AML-193 (cell line): ENCODE measurements at places on chromosomes 2 and 18.

- DNase-seq = no peak
Observed at GRCh38 chr2:122136056-122136455, 380.6 kb downstream of the TSN start.

- DNase-seq = no peak
Observed at GRCh38 chr2:25570161-25570845, 103.1 kb downstream of the DTNB start.

DNA sequence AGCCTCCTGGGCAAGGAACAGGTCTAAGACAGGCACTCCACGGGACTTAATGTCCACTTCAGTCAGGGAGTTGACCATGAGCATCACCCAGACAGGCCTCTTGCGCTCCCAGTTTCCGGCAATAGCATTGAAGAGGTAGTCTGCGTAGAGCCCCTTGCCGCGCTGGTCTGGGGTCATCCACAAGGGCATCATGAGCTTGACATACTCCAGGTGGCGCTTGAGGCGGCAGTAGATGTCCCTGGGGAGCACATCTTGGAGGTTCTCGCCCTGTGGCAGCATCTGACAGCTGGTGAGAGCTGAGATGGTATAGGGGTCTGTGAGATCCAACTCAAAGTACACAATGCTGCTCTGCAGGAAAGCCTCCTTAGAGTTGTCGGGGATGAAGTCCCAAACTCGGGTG is 10.6 kb downstream of the TRABD2A start:
- no peak for DNase-seq

DNA sequence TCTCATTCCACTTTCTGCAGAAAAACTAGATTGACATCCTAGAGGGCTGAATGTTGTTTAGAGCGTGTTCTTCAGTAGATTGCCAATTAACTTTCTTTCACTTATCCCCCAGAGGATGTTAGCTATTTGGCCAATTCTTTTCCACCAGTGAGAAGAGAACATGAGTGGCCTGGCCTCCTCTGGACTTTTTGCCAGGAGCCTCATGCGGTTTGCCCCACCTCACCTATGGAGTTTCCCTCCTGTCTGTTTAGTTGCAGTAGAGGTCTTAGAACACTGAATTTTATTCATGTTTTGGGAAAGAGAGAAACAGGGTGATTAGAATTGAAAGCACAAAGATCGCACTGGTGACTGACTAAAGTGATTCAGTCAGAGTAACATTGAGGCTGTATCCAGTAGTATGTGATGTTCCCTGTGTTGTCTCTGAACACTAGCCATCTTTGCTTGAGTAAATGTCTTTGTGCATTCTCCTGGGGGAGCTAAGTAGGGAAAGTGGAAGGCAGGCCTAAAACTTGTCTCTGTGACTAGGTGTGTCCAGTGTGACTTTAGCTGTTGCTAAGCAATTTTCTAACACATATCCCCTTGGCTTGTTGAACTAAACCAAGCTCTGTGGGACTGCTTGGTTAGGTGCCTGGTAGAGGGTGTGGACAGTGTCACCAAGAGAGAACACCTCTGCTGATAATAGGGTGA is 34.0 kb downstream of the UGP2 start:
- no peak for DNase-seq

GRCh38 chr2:157260533-157261198 is 3.2 kb downstream of the GALNT5 start:
- DNase-seq = no peak

DNA sequence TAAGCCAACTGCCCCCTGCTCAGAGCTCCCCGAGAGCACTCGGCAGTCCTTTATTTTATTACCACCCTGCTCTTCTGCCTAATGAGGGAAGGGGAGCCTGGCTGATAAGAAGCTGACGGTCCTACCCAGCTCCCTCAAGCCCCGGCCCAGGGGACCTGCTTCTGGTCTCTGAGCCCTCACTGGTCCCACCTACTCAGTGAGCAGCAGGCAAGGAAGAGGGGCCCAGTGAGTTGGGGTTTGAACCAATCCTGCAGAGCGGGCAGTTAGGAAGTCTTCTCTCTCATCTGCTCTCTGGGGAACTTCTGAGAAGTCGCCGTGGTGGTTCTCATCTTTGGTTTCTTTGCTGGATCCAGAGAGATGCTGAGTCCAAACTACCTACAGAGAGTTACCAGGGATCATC is 218.9 kb downstream of the NDUFA10 start:
- DNase-seq = no peak

GRCh38 chr2:88620015-88620414 is 7.2 kb downstream of the EIF2AK3 start:
- DNase-seq = no peak

GRCh38 chr18:77250501-77250925 is 865 bp downstream of the GALR1 start:
- DNase-seq = no peak

- DNase-seq = no peak
Observed at GRCh38 chr2:189524746-189525145, 55.8 kb downstream of the SLC40A1 start.

DNA sequence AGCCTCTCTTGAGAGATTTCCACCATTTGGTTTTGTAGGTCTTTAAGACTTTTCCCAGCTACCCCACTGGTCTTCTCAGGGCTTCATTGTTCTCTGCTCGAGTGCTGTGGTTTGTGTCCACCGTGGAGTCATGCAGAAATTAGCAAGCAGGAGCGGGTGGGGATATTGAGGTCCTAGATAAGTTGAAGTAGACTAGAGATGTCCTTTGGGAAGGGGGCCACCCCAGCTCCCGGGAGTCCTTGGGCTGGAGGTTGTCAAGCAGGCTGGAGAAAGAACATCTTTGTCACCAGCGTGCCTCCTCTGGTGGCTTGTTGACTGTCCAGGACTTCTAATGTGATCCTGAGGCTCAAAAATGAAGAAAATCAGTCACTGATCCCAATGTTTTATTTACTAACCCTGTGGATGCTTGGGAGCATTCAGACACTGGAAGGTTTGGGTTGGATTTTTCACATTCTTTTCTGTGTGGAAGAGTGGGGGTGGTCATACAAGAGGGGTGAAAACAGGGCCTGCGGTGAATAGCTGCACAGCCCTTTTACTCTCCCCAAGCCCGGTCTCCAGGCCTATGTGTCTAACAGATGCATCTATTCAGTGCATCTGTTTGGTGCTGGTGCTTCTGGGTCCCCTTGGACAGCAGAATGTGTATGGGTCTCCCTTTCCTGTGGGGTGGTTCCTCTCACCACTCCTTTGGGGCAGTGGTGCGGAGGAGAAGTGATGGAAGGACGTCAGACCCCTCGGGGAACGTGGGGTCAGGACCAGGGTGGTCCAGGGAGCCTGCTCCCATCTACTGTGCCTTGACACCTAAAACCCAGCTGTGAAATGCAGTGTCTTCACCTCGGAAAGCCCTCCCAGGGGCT is 208.1 kb downstream of the KLHL29 start:
- no peak for DNase-seq

DNA sequence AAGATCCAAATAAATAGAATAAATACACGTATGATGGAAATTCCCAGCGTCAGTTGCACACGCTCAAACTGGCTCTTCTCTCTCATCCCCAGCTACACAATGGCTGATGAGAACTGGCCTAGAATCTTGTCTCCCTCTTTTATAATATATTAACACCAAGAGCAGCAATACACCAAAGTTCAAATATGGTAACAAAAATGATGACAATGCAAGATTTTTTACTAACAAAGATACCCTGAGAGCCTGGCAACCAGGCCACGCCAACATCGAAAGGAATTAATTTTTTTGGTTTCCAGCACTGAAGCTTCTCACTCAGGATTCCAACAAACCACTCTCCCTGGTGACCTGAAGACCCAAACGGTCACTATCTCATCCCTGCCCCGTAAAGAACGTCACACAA is 302.7 kb upstream of the ID2 start:
- no peak for DNase-seq

DNA sequence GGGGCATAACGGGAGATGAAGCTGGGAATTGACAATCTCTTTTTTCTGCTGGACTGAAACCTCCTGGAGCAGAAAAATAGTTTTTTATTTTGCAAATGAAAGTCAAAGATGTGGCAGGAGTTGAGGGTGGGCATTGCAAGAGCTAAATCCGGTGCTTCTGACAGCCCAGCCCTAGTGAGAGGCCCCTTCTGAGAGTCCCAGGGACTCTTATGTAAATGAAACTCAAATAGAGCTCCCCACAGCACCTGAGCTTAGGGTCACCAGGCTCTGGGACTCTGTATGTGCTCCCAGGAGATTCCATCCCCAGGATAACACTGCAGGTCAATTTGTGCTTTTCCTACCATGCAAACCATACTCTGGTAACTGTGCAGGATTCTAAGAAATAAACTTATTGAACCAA is 192.8 kb downstream of the ANKRD30B start:
- no peak for DNase-seq

DNA sequence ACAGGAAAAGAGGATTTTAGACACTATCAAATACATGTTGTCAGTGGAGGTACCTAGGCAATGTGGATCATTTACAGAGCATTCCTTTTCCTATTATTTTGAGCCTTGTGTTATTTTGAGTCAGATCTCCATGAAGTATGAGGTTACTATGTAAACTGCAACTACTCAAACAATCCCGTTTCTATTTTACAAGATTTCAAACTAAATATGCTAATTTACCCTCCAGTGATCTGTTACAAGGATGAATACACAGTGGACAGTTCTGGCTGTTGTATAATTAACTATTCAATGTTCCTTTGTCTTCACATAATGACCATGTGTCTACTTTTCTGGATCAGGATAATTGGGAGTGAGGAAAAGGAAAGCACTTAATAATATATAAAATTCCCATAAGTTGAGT is 4.6 kb downstream of the HOXD1 start:
- no peak for DNase-seq

GRCh38 chr2:69247583-69247982 is 139.4 kb downstream of the GFPT1 start:
- no peak for DNase-seq

GRCh38 chr2:240527153-240527750 is 30.5 kb downstream of the ANKMY1 start:
- no peak for DNase-seq

GRCh38 chr2:193228276-193228675 is 1033.5 kb upstream of the TMEFF2 start:
- DNase-seq = no peak

DNA sequence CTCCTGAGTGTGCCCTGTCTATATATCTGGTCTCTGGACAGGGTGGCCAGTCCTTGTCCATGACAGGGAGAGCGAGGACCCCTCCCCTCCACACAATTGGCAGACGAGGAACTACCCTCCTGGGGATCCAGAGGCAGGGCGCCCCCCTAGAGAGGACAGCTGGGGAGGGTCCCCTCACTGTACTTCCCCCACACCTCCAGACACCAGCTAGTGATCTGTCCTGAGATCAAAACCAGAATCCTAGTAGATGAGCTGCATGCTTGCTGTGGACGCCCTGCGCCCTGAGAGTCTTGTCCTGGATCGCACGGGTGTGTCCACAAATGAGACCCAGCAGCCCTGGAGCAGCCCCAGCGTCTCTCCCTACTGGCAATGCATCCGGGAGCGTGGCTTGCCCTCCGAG is 83.4 kb upstream of the PXDN start:
- DNase-seq = no peak

GRCh38 chr2:119242276-119243119 is 18.9 kb downstream of the STEAP3 start:
- no peak for DNase-seq

GRCh38 chr2:75324141-75324540 is 124.8 kb upstream of the TACR1 start:
- DNase-seq = no peak

DNA sequence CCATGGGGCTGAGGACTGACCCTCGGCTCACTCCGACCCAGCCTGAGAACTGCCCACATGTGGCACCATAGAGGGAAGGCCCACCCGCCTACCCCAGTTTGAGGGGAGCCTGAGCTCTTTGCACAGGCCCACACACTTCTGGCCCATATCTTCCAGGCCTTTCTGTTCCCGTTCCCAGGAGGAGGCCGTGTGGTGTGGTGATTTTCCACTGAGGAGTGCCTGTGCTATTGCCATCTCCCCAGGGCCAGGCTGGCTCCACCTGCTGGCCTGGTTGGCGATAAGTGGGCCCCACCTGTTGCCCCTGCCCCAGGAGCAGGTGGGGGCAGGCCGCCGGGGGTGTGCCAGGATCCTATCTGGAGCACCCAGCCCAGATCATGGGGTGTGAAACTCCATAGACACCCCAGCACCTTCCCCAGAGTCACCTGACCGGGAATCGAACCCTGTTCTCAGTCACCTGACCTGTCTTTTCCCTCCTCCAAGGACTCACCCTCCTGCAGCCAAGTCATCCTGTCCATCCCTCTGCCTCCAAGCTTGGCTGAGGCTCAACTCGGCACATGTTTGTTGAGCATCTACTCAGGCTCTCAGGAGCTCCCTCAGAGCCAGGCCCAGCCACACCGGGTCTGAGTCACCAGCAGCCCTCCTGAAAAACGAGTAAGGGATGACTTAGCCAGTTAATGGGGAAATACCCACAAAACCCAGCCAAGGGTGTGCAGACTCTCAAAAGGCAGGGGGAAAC is 120.1 kb downstream of the CYP26B1 start:
- no peak for DNase-seq

DNA sequence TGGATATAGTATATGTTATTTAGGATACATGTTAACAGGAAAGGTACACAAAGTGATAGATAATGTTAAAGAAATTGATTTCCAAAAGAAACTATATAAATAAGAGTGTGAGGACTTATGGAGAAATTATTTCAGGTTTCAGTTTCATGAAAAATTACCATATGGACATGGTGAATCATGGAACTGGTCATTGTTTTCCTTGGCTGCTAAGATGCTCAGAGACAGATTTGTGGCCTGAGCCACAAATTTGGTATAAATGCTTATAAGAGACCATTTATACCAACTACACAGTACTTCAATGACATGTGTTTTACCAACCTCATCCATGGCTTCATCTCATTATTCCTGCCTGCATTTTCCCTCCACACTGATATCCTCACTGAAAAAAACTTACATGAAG is 188.1 kb downstream of the FMNL2 start:
- DNase-seq = no peak

DNA sequence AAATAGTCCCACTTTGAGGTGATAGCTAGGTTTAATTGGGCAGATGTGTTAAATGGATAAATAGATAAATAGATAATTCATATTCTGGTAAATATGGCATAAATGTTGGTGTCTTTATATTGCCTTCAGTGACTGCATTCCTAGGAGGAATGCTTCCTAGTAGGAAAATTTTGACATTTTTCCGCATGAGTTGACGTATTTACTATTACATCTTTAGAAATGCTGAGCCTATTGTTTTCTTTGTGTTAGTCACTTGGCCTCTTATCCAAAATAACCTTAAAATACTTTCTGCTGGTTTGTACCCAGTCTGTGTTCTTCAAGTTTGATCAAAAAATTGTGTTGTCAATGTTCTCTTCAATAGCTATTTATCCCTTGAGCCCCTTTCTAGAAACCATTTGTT is 495.6 kb upstream of the ZEB2 start:
- no peak for DNase-seq

- DNase-seq = no peak
Observed at GRCh38 chr2:217858519-217859491, 144.0 kb downstream of the TNS1 start.

- no peak for DNase-seq
Observed at GRCh38 chr2:128640166-128640844, 321.6 kb upstream of the HS6ST1 start.
